ENCODE measurements at places on chromosomes 13 and 19.

- no peak for DNase-seq
Measured at GRCh38 chr19:3632739-3633558, 6.4 kb upstream of the CACTIN start.

DNA sequence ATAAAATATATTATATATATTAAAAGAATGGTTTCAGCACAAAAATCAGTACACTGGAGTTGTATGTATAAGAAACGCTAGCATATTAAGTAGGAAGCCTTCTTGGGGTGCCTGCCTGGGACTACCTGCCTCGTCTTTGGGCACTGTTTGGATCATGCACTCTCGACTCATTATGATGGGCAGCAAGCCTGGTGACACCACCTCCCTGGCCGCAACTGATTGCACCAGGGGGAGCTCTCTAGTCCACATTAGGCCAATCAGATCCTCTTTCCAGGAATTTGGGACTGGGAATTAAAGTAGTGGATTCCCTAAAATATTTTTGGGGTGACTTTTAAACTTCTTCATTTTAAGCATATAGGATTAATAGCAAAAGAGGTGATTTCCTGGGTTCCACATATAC lies 56.0 kb upstream of the RGCC start:
- DNase-seq: no peak

- DNase-seq: no peak
Measured at GRCh38 chr19:44740351-44740824, 8.1 kb upstream of the BCL3 start.

GRCh38 chr13:51832471-51833152 lies 12.4 kb downstream of the TMEM272 start:
- peak; percentile 35 for DNase-seq

DNA sequence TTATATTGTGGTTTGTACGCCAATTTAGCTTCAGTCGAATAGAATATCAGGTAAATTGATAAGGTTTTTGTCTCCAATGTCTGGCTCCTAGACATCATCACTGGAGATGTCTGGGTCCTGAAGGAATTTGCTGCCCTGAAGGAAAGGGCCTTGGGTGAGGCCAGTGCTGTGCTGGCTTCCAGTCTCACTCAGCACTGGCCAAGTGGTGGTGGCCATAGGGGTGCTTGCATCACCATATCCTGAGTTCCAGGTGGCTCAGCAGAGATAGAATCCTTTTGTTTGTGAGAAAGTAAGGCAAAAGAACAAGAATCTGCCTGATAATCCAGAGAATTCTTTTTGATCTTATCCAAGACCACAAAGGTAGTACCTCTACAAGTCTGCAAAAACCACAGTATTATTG lies 39.1 kb downstream of the UQCRFS1 start:
- DNase-seq: no peak

- DNase-seq: no peak
Measured at GRCh38 chr13:109652531-109652930, 133.9 kb downstream of the IRS2 start.

DNA sequence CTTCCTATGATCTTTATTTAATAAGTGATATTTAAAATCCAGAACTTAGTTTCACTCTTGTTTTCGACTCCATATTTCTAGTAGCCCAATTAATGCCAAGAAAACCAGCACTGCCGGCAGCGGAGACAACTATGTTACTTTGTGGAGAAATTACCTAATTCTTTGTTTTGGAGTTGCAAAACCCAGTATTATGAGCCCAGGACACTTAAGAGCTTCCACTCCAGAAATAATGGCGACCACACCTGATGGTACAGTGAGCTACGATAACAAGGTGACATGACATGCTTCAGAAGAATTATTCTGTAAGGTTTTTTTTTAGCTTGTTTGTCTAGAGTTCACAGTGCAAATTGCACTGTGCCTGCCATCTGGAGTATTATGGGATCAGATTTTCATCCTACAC lies 136.4 kb downstream of the ZAR1L start:
- no peak for DNase-seq

DNA sequence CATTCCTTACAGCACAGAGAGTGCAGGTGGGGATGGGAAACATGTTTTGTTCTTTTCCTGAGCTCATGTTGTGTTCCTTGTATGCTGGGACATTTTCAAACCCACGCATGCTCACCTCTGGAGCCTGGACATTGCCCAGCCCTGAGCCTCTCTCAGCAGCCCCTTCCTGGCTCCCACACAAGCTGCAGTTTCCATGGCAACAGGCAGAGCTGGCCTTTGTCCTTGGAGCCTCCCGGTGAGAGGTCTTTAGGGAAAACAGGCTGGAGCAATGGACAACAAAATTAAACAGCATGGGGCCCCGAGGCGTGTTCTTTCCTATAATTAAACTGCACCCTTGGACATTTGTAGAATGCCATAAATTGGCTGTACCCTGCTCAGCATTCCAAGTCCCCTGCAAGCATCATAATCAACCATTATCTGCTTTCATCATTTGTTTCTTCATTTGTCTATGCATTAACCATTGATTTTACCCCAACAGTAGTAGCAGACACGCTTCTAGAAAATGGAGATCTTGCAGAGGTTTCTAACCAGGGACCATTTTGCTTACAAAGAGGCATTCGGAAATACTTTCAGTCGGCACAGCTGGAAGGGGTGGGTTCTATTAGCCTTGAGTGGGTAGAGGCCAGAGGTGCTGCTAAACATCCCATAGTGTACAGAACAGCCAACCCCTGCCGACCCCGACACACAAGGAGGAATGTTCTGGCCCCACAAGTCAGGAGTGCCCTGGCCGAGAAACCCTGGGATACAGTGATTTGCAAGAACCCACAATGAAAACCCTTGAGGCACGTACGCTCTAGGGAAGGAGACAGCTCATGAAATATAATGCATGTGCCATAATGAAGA lies 133.4 kb upstream of the PEG3 start:
- no peak for DNase-seq

DNA sequence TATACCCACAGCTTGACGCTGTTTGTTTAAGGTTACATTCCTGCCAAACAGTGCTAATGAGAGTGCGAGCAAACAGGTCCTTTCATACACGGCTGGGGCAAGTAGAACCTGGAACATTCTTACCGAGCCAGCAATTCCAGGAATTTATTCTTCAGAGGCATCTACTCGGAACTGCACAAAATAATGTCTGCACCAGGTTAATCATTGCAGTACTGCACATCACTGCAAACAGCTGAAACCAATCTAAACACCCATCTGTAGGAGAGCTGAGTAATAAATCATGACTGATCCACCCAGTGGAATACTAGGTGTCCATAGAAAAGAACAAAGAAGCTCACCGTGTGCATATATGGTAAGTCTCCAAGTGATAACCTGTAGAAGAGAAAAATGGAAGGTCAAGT lies 1.2 kb upstream of the ZNF579 start:
- no peak for DNase-seq

- DNase-seq: no peak
Measured at GRCh38 chr19:20154636-20155035, 12.4 kb upstream of the ZNF486 start.

DNA sequence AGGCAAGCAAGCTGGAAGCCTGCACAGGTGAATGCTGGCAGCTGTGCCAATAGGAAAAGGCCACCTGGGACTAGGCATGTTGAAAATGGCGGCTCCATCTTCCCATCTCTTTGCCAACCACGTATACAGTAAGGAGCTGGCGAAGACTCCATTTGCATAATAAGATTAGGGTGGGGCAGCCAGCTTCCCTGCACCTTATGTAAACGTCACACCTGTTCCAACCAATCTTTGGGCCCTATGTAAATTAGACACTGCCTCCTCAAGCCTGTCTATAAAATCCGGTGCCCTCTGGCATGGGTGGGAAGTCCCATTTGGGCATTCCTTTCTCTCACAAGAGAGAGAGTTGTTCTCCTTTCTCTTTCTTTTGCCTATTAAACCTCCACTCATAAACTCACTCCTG lies 16.8 kb downstream of the ADGRE2 start:
- no peak for DNase-seq

DNA sequence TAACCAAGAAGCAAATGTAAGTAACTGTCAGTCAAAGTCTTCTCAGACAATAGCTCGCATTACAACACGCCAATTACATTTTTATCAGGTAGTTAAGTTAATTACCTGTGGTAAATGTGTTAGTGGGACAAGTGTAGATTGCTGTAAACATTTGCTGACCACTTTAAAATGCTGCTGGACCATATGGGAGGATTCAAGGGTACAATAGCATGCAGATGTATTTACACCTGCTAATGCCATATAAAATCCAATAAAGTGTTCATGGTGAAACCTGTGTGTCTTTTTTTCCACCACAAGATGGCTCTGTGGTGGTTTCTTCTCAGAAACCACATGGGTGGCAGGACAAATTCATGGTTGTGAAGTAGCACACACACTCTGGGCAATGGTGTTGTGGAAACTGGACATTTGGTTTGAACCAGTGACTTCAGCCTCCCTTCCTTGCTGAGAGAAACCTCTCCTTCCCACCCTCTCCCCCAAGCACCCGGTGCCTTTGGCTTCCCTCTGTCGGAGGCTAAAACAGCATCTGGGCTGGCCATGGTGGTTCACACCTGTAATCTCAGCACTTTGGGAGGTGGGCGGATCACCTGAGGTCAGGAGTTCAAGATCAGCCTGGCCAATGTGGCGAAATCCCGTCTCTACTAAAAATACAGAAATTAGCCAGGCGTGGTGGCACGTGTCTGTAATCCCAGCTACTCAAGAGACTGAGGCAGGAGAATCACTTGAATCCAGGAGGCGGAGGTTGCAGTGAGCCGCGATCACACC lies 18.1 kb upstream of the GTF3A start:
- DNase-seq: no peak

All from stimulated activated CD8-positive, alpha-beta memory T cell treated with anti-CD3 and anti-CD28 coated beads, Interleukin-15, amount 100 ng/mL, for 1 hour (primary cell).